ENCODE measurements at places on chromosomes 11 and 22. TPM values are rescaled to one million over a fixed set of nuclear protein-coding genes. Genes with fewer than 3 reads are reported as not detected.

ARHGAP1 gene
- total RNA-seq: 152 TPM

MYBPC3 gene
- 1,860 TPM for total RNA-seq

DNA sequence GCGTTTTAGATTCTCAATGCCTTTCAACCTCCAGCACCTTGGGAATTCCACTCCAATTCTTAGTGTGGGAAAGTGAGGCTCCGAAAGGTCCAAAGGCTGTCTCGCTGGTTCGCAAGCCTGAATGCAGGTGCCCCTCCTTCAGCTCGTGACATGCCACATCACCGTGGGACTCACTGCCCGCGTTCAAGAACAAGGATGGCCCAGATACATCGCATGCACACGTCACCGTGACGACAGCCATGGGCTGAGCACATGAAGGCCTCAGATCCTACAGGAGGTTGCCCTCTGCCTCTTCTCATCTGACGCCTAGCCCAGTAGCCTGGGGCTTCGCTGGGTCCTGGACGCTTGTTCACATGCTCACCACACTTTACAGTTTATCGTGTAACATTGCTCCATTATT is 4.4 kb upstream of the LINC01488 start:
- DNase-seq: no peak

DNA sequence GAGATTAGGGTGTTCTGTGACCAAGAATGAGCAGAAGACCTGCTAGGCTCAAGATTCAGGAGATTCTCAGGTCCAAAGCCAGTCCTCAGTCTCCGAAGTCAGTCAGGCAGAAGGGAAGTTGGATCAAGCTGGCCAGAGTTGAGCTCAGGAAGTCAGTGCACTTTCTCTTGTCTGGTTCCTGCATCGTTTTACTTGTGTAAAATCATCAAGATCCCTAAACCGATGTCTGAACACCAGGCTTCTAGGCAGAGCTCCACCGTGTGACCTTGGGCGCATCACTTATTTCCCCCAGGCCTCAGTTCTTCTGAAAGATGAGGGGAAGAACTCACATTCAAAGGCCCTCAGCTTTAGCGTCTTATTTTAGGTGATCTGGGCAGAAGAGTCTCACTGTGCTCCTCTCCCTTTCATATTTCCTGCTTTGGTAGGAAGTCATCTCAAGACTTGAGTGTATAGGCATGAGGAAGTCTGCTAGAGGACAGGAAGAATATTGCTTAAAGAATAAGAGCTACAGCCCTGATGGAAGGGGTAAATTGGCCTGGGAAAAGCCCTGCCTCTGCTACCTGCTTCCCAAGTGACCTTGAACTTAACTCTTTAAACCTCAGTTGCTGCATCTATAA is 20.2 kb downstream of the NF2 start:
- no peak for DNase-seq

Measured in cardiac septum (tissue), 1 donor.